ENCODE measurements at places on chromosomes 12 and 14. TPM values are rescaled to one million over a fixed set of nuclear protein-coding genes. Genes with fewer than 3 reads are reported as not detected.

- no peak for DNase-seq
Measured at GRCh38 chr12:120851444-120851843, 52.7 kb downstream of the SPPL3 start.

Gene GLIPR1L1
- total RNA-seq, result not detected

- no peak for DNase-seq
Measured at GRCh38 chr12:9947674-9948073, 15.5 kb upstream of the CLEC2A start.

Gene KMT2D
- total RNA-seq, result 28.0 TPM

Gene SERPINA9
- not detected for total RNA-seq

DNA sequence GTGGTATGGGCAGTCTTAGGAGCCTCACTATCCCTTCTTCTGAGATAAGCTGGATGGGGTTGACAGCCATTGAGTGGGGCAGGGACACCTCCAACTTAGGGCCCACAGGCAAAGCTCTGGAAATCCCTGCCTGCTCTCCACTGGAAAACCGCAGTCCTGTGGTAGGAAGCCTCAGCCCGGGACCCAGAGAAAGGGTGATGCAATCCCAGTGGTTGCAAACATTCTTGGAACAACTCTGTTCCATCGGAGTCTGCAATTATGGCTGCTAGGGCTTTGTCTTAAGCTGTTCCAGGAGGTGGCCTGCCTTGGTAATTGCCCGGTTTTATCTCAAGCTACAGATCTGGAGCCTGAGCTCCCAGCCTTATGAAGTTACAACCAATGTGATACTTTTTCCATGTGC, 133.4 kb downstream of the DICER1 start:
- DNase-seq, result no peak

- DNase-seq, result no peak
Measured at GRCh38 chr12:84397846-84398245, 514.8 kb downstream of the SLC6A15 start.

Gene TAS2R14
- 0.92 TPM for total RNA-seq

GRCh38 chr14:42013559-42013958, 406.9 kb downstream of the LRFN5 start:
- no peak for DNase-seq

Gene PTPN21
- total RNA-seq, result 10.9 TPM

DNA sequence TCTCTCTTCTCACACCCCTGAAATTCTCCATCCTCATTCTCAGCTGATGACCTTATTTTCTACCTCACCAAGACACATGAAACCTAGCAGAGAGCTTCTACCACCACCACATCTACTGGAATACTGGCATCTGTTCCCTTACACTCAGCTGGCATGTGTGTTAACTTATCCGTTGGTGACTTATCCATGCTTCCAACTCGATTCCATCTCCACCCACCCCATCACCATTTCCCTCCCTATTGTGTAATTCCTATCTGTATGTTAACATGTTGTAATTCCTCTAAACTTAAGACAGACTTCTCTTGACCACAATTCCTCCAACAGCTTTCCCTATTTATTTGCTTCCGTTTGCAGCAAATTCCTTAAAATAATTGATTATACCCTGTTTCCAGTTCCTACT, 15.4 kb downstream of the C1S start:
- DNase-seq, result no peak

DNA sequence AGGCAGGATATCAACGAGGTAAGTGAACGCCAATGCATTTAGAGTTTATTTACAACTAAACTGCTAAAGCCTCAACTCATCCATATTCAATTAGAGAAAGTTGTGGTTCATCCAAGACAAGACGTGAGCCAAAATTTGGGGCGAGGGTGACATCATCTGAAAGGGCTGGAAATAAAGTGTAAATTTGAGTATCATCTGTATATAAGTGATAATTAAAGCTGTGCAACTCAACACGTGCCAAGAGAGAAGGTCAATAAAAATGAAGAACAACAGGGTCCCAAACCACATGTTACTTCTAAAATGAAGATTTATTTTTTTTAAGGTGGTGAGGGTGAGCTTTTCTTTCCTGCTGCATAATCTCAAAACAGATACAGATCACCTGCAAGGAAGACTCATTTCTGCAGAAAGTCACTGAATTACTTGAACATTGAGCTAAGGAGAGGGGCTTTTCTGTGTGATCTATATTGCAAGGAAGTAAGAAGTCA, 203.6 kb downstream of the EFCAB11 start:
- no peak for DNase-seq

DNA sequence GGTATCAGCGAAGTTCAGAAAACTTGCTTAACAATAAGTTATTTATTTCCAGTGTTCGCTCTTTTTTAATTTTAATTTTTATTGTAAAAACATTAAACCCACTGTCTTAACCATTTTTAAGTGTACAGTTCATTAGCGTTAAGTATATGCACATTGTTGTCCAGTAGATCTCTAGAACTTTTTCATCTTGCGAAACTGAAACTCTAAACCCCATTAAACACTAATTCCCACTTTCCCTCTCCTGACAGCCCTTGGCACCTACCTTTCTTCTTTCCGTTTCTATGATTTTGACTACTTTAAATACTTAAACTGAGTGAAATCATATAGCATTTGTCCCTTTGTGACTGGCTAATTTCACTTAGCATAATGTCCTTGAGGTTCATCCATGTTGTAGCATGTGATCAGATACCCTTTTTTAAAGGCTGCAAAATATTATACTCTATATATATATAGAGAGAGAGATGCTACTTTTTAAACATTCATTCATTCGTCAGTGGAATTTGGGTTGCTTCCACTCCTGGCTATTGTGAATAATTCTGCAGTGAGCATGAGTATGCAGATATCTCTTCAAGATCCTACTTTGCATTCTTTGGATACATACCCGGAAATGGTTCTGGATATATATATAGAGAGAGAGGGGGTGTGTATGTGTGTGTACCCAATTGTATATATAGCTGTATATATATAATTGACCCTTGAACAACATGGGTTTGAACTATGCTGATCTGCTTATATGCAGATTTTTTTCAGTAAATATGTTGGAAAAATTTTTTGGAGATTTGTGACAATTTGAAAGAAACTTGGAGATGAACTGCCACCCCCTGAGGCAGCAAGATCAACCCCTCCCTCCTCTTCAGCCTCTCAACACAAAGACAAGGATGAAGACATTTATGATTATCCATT, 74.7 kb upstream of the EVL start:
- no peak for DNase-seq

Gene KIF5A
- total RNA-seq, result 0.10 TPM

DNA sequence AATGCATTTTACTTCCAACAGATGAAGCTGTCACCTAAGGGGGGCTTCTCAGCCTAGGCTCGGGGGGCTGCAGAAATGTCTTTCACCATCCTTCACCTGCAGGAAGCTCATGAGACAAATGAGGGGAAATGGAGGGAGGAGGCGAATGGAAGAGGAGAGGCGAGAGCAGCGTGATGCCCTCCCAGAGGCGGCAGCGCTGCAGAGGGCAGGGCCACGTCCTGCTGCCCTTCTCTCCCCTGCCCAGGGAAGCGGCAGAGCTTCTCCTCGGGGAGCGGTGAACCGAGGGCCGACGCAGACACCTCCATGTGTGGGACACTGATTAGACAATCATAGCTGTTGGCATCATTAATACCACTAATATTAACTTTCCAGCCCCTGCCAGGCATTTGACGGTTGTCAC, 78.3 kb downstream of the SERPINA3 start:
- no peak for DNase-seq

Gene LRTM2
- total RNA-seq, result not detected

DNA sequence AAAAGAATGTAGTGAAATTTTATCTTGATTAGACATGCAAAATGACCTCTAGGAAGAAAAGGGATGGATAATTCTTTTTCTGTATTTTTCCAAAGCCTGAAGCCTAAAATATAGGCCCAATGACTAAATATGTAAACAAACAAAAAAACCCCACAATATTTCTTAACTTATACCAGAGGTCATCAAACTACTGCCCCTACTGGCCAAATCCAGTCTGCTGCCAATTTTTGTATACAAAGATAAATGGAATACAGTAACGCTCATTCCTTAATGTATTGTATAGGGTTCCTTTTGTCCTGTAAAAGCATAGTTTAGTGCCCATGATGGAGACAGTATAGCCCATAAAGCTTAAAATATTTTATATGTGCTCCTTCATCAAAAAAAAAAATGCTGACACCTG, 145.7 kb upstream of the ALG10 start:
- no peak for DNase-seq

DNA sequence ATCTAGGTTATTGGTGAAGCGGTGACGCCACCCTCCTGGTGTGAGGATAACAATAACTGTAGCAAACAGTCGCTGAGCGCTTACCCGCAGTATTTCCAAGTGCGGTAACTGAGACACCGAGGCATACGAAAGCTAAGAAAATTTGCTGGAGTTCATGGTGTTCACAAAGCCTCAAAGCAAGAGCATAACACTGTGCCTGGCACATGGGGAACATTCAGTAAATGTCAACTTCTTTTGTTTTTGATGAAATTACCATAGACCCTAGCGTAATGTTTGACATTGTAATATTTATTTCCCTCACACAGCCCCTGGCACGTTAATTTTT, 767 bp downstream of the YEATS4 start:
- no peak for DNase-seq

GRCh38 chr14:67551940-67552339, 18.9 kb downstream of the PLEKHH1 start:
- DNase-seq, result no peak

Data from foreskin keratinocyte (primary cell).